ENCODE measurements at places on chromosomes 2 and 18.

DNA sequence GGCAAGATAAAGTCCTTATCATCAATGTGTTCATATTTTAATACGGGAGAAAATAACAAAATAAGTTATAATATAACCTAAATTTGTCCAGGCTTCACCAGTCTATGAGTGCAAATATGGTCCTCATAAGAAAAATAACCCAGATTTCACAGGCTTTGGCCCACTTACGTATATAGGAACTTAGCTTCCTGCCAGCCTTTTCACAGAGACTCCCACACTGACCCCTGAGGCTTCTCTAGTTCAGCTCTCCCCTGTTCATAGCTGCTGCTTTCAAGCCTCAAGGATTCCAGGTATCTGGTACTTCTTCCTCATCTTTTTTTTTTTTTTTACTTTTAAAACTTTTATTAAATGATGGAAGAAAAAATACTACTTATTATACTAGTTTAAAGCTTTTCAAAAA lies 74.9 kb upstream of the PELI1 start:
- no peak for DNase-seq

DNA sequence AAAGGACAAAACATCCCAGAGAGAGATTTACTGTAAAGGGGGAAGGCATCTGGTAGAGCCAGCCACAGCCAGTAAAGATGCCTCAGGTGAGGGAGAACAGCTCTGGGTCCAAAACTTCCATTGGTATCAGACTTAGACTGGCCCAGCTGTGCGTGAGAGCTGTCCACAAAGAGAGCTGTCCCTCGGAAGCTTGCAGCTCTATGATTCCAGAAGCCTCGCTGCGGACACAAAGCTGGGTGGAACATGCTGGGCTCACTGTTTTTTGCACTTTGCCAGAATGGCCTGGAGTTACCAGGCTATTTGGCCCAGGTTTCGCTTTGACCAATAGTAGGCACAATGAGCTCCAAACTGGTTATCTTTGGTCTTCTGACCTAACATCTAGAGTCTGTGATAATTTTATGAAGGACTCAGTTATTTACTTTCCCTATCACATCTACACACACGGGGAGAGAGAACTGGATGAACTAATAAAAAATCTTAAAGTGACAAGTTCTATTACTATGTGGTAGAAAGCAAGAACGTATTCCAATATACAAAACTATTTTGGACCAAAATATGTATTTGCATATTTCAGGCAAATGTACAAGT lies 101.9 kb downstream of the DNER start:
- no peak for DNase-seq

- DNase-seq: no peak
Observed at GRCh38 chr18:26436176-26437051, 111.9 kb downstream of the KCTD1 start.

- DNase-seq: no peak
Observed at GRCh38 chr2:10569460-10569859, 120.3 kb downstream of the NOL10 start.

- no peak for DNase-seq
Observed at GRCh38 chr2:225464346-225465025, 65.0 kb downstream of the NYAP2 start.

DNA sequence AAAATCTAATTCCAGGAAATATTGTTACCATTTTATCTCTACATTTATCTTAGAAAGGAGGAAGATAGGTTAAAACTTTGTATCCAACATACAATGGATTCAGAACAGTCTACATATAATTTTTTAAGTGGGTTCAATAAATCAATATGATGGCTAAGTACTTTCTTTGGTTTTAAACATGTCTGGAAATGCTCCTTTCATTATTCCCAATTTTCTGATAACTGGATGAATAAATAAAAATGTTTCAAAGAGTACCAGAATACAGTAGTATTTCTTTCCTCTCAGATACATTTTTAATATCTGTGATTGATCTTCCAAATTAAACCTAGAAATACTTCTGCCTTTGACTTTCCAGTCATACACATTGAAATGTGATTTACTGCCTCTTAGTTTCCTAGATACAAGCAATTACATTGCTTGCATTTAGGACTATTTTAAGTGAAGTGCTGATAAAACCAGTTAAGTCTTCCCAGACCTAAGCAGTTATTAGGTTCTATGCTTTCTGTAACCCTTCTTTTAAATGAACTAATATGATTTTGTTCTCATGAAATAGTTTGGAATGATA lies 283.5 kb downstream of the CCDC178 start:
- no peak for DNase-seq

- DNase-seq: no peak
Observed at GRCh38 chr18:32509111-32509510, 38.4 kb upstream of the GAREM1 start.

DNA sequence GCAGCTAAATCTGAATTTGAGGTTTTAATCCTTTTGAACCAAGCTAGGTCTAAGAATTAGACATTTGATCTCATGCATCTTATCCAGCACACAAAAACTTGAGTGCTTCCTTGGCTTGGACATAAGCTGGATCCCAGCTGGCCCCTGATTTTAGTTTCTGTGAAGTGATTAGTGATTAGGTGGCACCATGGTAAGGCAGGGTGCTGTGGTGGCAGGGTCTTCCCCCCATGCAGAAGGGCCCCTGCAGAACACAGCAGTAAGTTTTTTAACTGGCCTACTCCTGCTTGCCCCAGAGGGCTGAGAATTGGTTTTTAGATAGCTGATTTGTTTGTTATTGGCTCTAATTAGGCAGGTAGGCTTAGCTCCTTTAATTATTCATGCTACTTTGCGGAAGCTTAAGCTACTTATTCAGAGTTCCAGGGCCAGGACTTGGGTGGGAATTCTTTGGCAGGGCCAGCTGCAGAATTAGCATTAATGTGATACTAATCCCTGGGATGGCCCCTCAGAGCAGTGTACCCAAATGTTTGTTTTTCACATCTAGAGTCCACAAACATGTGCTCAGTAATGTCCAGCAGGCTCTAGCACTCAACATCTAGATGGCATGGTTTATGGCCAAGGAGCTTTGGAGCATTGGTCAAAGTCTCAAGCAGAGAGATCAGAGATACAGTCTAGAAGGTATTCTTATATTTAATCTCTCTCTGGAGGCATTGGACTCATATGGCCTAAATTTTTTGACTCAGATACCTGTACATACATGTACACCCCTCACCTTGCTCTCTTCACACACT lies 99.6 kb downstream of the FMNL2 start:
- DNase-seq: no peak

GRCh38 chr18:12253663-12254135 lies 462 bp upstream of the CIDEA start:
- DNase-seq: no peak

DNA sequence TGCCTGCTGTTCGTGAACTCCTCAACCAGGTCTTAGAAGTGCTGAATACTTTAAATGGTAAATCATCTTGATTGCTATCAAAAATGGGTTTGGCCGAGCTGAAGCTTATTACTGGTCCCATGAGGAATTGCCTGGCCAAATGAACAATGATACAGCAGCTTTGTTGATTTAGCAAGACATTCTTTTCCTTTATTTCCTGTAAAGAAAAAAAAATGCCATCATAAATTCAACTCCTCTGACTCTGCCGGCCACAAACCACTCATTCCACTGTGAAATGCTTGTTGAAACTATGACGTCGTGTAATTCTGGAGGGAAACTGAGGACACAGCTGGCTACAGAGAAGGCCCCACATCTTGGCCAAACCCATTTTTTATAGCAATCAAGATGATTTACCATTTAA lies 74.2 kb upstream of the ID2 start:
- DNase-seq: no peak

DNA sequence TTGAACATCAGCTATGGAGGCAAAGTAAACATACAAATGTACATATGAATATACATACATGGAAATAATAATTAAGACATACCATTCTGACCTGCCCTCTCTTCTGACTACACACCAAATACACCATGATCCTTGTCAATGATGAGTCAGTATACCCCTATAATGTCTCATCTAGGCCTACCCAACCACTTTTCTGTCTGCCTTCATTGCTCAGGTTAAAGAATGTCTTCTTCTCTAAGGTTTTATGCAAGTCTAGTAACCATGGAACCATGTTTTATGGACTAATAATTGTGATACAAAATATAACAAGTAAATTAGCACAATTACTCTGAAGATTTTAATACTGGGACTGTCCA lies 128.7 kb downstream of the NCKAP5 start:
- no peak for DNase-seq

GRCh38 chr18:40925071-40925541 lies 1029.9 kb upstream of the PIK3C3 start:
- no peak for DNase-seq

DNA sequence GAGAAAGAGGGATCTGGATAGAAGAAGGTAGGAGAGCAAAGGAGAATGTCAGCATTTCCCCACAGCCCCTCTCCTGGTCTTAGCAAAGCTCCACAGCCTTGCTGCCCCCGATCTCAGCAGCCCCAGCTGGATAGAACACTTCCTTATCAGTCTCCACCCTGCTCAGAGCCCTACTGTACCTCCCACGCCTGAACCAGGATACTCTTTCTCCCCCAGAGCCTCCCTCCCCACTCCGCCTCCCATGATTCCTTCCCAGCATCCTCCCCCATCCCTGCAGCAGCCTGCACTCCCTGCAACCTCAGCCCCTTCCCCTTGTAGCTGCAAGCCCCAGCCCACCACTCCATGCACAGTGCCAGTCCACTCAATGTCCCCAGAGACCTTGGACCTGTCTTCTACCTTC lies 25.8 kb downstream of the PLB1 start:
- no peak for DNase-seq

- DNase-seq: no peak
Observed at GRCh38 chr2:61357681-61358080, 113.2 kb downstream of the USP34 start.

DNA sequence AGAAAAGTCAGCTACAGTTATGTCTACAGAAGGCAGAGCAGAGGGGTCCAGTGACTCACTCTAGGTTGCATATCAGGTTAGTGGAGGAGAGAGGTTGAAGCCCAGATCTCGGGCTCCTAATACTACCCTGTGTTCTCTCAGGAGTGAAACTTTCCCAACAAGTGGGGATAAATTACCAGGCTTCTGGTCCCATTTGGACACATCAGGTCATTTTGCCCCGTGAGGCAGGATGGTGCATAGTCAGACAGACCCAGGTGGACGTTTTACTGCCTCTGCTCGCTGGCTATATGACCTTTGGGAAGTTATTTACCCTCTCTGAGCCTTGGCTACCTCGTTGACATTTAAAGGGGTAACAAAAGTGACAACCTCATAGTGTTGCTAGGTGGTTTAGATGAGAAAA lies 128.0 kb upstream of the REV1 start:
- no peak for DNase-seq

DNA sequence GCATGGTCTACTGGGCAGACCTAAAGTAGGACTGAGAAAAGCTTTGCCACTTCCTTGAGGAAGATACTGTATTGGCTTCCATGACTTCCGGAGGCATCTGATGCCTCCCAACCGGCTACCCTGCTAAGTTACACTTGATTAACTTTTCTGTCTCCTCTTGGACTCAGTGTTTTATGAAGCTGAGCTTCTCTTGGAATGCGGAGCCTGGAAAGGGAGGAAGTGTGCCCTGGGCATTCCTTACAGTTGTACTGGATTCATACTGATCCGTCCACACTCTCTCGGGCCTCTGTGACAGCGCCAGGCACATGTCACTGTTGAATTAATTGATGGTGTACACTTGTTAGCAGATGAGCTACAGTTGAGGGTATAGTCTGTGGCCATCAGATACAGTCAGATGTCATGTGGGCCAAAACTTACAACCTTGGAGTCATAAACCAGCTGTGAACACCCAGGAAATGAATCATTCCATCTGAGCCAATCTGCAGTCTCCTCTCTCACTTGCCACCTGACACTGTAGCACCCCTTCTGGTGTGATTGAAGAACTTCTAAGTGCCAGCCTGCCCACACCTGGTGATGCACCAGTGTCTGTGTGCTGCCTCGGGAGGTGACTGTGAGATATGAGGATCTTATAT lies 122.5 kb downstream of the FHOD3 start:
- DNase-seq: no peak

- DNase-seq: no peak
Observed at GRCh38 chr2:122028371-122029100, 273.1 kb downstream of the TSN start.

DNA sequence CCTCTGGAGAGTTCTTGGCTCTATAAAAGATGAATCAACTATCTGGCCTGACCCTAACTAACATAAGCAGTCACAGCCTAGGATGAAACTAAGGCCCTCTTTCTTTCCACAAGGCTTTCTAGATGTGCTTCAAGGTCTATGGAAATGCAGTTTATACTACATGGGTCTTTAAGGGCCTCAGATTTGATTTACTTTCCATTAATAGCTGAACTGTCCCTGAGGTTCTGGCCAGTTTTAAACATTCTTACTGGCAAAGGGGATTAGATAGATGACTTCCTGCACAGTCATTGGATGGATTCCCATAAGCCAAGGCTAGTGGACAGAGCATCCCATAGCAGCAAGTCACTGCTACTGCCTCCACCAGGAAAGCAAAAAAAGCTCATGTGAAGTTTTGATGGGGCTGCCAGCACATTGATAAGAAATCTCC lies 38.1 kb upstream of the LCLAT1 start:
- no peak for DNase-seq

GRCh38 chr2:20042531-20042930 lies 8.9 kb downstream of the LAPTM4A start:
- no peak for DNase-seq

DNA sequence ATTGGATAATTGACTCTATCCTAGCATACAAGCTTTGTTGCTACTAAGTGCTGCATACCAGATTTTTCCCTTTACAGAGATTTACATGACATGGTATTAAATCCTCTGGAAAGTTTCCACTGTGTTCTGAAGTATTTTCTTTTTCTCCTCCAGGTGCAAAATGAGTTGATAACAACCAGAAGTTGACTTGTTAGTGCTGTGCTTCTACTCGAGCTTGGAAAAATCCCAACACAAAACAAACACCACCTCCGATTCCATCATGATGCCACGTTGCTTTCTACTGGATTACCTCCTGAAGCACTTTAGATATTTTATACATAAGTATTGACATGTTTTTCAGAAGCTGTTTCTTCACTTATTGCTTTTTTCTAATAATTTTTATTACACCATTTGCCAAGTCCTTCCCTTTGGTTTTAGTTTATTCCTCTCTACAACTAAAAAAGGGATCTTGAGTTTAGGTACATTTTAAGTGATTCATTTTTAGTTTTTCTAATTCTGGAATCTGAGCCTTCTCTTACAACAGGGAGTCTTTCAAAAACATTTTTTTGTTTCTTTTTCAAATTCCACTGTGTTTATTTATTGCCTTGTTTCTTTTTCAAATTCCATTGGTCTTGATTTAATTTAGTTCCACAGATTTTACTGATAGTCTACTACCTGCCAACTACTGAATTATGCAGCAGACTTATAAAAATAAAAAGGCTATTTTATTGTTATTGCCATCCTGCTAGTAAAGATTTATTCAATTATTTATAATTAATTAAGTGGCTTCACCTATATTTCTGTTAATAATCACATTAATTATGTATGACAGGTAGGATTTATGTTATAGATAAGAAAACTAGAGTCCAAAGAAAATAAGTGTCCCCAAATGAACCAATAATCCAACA lies 143.4 kb downstream of the PPP1R1C start:
- DNase-seq: no peak

GRCh38 chr2:168730344-168730743 lies 72.1 kb upstream of the NOSTRIN start:
- DNase-seq: no peak

- DNase-seq: no peak
Observed at GRCh38 chr2:25293958-25294562, 47.7 kb downstream of the DNMT3A start.
